Anterior cingulate cortex (tissue), 58 donors: ENCODE measurements at places on chromosomes 13 and 19.

GRCh38 chr19:17389957-17390664 is 3.9 kb downstream of the CCDC194 start:
- no peak for DNase-seq

GRCh38 chr13:34066344-34066743 is 248.4 kb downstream of the RFC3 start:
- no peak for DNase-seq

GRCh38 chr19:48669903-48670668 is 2.7 kb downstream of the NTN5 start:
- no peak for DNase-seq

- no peak for DNase-seq
Measured at GRCh38 chr13:68927387-68928026, 1180.1 kb upstream of the ATXN8OS start.

DNA sequence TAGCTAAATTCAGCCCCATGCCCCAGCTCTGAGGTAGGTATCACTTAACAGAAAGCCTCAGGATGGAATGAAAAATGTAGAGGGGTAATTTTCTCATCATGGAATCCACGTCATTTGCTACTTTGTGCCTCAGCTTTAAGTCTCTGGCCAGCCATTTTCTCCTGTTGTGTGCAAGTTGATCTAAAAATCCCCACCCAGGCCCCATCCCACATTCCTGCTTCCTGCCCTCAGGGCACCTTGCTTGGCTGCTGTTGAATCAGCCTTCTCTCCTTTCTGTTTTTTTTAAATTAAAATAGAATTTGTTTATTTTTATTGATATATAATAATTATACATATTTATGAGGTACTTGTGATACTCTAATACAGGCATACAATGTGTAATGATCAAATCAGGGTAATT is 179.9 kb upstream of the TSHZ3 start:
- no peak for DNase-seq

DNA sequence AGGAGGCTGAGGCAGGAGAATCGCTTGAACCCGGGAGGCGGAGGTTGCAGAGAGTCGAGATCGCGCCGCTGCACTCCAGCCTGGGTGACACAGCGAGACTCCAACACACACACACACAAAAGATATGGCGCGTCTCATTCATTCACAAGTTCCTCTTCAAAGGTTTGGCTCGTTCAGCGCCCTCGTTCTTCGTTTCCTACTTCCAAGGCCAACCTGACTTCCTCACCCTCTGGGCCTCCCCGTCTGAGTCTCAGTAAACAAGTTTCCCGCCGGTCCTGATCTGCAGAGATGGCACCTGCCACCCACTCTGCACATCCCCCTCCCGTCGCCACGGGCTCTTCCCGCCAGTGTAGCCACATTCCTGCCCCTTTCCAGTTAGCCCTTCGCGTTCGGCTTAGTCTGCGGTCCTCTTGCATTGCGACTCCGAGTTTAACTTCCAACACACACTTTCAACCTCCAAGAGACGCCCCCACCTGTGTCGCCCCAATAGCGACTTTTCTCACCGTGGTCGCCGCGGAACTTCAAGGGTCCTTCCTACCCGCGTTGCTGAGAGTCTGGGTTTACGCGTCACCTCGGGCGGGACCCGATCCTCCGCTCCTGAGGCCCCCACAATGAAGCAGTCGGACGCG is 1.3 kb upstream of the BSG start:
- DNase-seq = no peak

DNA sequence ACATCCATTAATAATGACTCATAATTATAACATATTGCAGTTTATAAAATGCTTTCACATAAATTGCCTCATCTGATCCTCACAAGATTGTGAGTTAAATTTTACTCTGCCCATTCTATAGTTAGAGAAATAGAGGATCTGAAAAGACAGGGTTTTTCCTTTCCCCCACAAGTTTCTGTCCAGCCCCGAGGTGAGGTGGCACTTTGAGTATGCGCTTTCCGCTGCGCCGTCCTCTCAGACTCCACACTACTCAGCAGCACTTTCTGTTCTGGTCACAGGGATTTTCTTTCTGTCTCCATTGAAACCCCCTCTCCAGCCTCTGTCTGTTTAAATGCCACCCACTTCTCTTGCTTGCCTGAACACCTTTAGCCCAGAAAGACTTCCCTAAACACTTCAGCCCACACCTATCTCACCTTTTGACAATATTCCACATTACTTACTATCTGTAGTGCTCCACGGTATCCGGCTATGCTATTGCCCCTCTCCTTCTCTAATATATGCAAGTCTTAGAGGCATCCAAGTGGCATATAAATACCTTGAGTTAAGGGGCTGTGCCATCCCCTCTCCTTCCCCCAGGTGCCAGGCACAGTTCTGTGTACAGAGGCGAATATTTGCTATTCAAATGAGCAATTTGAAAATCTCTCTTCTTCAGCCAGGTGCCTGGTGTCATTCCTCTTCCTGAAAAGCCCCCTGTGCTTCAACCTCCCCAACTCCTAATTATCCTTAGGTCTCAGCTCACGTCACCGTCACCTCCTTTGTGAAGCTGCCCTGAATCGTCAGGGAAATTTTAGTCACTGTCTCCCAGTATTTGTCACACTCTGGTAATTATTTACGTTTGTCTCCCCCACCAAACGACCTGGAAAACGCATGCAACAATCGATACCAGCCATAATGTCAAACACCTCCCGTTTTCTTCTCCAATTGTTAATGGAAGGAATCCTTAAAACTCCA is 268.7 kb downstream of the NHLRC3 start:
- DNase-seq = no peak

DNA sequence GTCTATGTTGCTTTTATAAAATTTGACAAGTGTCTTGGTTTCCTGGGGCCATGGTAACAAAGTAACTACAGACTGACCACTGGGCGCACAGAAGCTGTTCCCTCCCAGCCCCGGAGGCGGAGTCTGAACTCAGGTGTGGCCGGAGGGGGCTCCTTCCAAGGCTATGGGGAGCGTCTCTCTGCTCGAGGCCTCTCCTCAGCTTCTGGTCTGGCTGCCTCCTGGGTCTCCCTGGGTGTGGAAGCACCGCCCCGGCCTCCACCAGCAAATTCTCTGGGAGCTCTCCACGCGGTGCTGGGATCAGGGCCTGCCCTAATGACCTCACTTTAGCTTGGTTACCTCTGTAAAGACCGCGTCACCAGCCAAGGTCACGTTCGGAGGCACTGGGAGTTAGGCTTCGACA is 45.7 kb upstream of the F7 start:
- no peak for DNase-seq

DNA sequence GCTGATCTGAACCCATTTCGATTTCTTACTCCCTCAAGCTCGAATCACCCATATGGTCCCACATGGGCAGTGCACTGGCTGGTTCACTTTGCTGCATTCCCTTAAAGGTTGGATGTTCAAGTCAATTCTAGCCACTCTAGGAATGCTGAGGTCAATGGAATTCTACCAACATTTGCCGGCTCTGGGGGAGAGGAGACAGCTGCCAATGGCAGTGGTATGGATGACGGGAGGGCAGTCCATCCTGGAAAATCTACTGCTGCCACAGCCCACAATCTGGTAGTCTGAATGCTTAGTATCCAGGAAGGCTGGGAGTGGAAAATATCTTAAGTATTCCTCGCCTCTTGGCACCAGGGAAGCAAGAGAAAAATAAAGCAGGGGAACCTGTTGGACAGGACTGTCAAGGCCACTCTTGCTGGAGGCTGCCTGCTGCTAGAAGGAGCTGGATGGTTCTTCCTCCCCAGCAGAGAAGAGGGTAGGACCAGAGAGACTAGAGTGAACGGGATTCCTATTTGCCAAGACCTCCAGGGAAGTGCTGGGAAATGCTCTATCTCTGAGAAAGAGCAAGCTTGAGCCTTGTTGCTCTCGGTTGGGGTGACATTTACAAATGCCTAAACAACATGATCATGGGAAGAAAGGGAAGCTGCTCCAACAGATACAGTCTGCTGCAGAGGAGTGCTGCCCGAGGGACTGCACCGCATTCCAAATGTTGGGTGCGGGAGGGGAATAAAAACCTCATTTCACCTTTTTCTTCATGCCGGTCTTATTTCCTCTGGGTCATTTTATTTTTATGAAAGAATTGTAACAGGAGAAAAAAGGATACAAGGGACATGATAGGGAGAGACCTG is 20.7 kb upstream of the HMGB1 start:
- DNase-seq = no peak
